Breast epithelium (tissue), 4 donors: ENCODE measurements at places on chromosomes 6 and 20. TPM values are rescaled to one million over a fixed set of nuclear protein-coding genes. Genes with fewer than 3 reads are reported as not detected.

DNA sequence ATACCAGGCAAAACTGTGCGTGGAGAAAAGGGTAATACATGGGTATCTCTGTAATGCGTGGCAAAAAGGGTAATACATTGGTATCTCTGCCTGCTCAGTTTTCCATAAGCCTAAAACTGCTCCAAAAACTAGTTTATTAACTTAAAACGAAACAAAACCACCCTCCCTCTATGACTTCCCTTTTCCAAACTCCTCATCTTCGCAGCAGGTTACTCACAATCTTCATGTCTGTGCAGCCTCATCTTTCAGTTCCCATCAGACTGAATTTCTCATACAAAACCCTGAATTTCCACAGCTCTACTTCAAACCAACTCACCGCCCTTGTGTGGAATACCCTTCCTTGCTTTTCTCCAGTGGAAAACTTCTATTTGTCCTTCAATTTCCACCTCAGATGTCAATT, 199.4 kb downstream of the PHACTR1 start:
- no peak overlapping the region for H3K4me3 ChIP-seq
- no peaks in the 10 kb centered on the region for H3K27me3 ChIP-seq

- H3K27ac ChIP-seq = no peak overlapping the region
- peaks cover 22% of the 10 kb centered on the region for H3K27me3 ChIP-seq
- H3K36me3 ChIP-seq = no peaks in the 10 kb centered on the region
- DNase-seq = no peak
- H3K4me1 ChIP-seq = no peaks in the 10 kb centered on the region
Measured at GRCh38 chr6:98782772-98783171, 51.6 kb upstream of the POU3F2 start.

GRCh38 chr6:168456907-168457652, 16.1 kb downstream of the SMOC2 start:
- H3K4me1 ChIP-seq = no peaks in the 10 kb centered on the region
- H3K36me3 ChIP-seq = no peaks in the 10 kb centered on the region
- no peak overlapping the region for H3K27ac ChIP-seq
- H3K27me3 ChIP-seq = no peaks in the 10 kb centered on the region
- no peak overlapping the region for H3K4me3 ChIP-seq

GRCh38 chr20:56843386-56843785, 214.3 kb downstream of the TFAP2C start:
- DNase-seq = no peak
- H3K36me3 ChIP-seq = no peaks in the 10 kb centered on the region
- H3K27ac ChIP-seq = no peak overlapping the region
- H3K4me1 ChIP-seq = no peaks in the 10 kb centered on the region
- no peak overlapping the region for H3K4me3 ChIP-seq

DNA sequence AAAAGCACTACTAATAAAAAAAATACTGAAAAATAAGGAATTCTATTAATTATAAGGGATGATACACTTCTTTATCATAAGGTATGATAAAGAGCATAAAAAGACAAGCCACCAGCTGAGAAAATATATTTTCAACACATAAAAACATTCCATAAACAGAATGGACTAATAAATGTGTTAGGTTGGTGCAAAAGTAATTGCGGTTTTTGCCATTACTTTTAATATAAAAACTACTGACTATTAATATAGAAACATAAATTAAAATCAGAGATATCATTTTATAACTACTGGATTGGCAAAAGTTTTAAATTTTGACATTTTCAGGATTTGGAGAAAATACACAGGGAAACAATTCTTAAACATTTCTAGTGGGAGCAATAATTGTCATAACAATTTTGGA, 37.1 kb upstream of the FKBP1C start:
- H3K27ac ChIP-seq = no peak overlapping the region
- DNase-seq = no peak
- no peaks in the 10 kb centered on the region for H3K36me3 ChIP-seq

DNA sequence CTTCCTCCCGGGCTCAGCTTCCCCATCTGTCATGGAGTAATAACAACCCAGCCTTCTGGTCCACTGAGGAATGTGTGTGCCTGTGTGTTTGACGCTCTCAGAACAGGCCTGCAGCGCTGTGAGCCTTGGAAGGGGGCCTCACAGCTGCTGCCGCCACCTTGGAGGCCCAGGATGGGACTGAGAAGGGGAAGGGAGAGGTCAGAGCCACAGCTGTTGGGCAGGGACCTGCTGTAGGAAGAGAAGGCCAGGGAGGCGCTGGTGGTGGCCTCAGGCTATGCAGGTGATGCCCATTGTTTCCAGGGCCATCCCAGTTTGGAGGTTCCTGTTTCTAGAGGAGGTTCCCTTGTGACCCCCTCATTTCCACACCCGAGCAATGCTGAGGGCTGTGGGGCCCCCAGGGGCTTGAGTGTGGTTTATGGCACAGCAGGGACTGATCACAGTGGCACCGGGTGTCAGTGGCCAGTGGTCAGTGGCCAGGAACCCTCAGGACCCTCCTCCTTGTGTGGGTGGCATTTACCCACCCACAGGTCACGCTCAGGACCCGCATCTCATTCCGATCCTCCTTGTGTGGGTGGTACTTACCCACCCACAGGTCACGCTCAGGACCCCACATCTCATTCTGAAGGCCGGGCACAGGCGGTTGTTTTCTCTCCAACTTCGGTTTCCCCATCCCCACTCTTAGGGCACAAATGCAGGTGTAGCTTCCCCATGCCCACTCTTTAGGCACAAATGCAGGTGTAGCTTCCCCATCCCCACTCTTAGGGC, 14.0 kb downstream of the TPD52L2 start:
- no peak overlapping the region for H3K4me3 ChIP-seq
- H3K36me3 ChIP-seq = peaks cover 13% of the 10 kb centered on the region

- no peak overlapping the region for H3K4me3 ChIP-seq
- H3K36me3 ChIP-seq = no peaks in the 10 kb centered on the region
- DNase-seq = no peak
- H3K27me3 ChIP-seq = no peaks in the 10 kb centered on the region
- H3K4me1 ChIP-seq = no peaks in the 10 kb centered on the region
Measured at GRCh38 chr6:138476116-138476515, 23.2 kb downstream of the NHSL1 start.

Gene GMPR
- total RNA-seq = 16.4 TPM

Gene PAK5
- total RNA-seq = 0.66 TPM

Gene GHRH
- total RNA-seq = not detected
